Naive thymus-derived CD8-positive, alpha-beta T cell (primary cell): ENCODE measurements at places on chromosomes 4 and X.

GRCh38 chr4:42678512-42678911 lies 21.6 kb upstream of the ATP8A1 start:
- peak; percentile 37 for DNase-seq

GRCh38 chr4:139834226-139834662 lies 168.6 kb downstream of the MGST2 start:
- DNase-seq, result no peak

DNA sequence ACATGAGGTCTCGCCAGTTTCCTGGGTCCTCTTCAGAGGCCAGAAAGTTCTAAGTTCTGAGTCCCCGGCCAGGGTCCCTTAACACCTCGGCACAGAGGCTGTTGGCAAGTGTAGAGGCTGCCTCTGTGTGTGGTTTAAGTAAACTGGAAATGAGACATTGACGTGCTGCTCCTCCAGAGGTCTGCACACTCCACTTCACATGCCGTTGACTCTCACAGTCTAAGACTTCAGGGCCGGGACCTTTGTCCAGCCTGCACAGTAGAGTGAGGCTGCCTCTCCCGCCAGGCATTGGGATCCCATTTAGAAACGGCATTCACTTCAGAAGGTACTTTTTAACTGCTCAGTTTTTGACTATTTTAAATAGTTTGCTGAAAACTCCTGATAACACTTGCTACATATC lies 10.6 kb upstream of the TADA2B start:
- no peak for DNase-seq

DNA sequence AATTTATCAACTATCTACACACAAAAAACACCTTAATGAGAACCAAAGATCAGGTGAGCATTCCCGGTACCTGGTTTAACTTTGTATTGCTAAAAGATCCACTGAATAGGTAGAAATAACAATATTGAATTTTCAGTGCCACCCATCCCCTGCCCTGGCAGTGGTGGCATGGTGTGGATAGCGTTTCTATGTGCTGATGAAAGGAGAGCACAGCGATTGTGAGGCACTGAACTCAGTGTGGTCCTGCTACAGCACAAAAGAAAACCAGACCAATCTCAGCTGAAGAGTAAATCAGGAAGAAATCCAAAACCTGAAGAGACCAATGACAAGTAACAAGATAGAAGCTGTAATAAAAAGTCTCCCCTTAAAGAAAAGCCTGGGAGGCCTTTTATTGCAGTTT lies 984.6 kb upstream of the AGA start:
- DNase-seq, result no peak

DNA sequence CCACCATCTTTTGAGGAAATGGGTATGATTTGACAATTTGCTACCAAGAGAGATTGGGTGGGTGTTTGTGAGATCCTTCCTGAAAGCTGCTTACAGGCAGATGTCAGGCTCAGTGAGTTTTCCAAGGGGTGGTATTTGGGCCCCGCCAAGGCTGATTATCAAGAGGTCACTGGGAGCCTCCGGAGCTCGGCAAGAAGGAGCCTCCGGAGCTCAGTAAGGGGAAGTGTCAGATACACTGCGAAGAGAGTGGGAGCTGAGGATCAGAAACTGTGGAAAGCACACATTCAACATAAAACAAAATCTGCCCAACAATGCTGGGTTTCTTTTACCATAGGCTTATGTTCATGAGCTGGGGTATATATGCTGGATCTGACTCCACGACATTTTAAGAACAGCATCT lies 714 bp downstream of the RTL3 start:
- DNase-seq, result no peak

DNA sequence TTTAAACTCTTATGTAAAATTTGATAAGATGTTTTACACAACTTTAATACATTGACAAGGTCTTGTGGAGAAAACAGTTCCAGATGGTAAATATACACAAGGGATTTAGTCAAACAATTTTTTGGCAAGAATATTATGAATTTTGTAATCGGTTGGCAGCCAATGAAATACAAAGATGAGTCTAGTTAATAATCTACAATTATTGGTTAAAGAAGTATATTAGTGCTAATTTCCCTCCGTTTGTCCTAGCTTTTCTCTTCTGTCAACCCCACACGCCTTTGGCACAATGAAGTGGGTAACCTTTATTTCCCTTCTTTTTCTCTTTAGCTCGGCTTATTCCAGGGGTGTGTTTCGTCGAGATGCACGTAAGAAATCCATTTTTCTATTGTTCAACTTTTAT lies at the start of gene ALB:
TSS of gene ALB (plus strand) at position 246 of the 400 bp plus-strand sequence. CDS start at position 287, 41 bp downstream.
- DNase-seq, result no peak

DNA sequence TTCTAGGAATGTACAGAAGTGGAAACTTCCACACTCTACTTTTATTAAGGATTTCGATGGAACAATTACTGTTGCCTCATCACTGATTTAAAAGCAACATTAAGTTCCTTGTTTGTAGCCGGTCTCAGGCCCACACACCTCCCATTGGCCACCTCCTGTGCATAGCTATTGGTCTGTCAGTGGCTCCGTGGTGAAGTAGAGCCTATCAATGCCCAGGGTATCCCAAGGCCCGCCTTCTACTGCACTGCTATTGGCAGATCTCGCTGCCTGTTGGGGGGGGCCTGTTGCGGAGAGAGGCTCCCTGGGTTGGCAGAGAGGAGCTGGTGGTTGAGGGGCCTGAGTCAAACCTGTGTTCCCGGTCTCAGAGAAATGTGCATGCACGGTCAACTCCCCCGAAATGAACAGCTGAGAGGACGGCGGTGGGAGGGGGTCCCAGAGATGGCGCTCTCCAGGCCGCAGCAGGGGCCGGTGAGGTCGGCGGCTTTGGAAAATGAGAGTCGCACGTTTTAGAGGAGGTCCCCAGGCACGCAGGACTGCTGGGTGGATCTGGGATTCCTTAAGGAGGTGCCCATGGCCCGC lies 4.9 kb upstream of the ARAF start:
- DNase-seq, result peak; percentile 73

GRCh38 chr4:153038623-153039311 lies 102.6 kb downstream of the FHDC1 start:
- DNase-seq, result no peak
